Activated CD4-positive, alpha-beta memory T cell treated with anti-CD3 and anti-CD28 coated beads for 36 hours (primary cell): ENCODE measurements at places on chromosomes 7 and 10. TPM values are rescaled to one million over a fixed set of nuclear protein-coding genes. Genes with fewer than 3 reads are reported as not detected.

DNA sequence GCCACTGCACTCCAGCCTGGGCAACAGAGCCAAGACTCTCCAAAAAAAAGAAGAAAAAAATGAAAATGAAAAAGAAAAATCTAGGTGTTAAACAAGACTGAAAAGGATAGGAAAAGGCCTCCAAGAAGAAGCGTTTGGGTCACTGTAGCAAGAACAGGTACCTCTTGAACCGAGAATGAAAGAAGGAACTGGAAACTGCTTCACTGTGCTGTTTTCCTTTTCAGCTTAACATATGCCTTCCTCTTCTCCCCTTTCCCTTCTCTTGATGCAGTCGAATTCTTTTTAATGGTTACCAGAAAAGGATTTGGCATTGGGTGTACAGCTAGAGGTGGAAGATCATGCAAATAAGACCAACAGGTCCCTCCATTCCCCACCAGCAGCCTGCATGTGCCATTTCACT lies 28.1 kb downstream of the LRRC4 start:
- H3K36me3 ChIP-seq = peaks cover 29% of the 10 kb centered on the region
- peaks cover 25% of the 10 kb centered on the region for H3K4me1 ChIP-seq
- peak overlapping the region; percentile 30 for H3K27ac ChIP-seq

GRCh38 chr10:44118500-44118899 lies 266.4 kb downstream of the CXCL12 start:
- DNase-seq = no peak
- no peaks in the 10 kb centered on the region for H3K4me1 ChIP-seq
- H3K36me3 ChIP-seq = no peaks in the 10 kb centered on the region
- no peak overlapping the region for H3K27ac ChIP-seq
- H3K4me3 ChIP-seq = no peak overlapping the region

- peaks cover 44% of the 10 kb centered on the region for H3K36me3 ChIP-seq
- H3K27me3 ChIP-seq = no peaks in the 10 kb centered on the region
- no peak overlapping the region for H3K27ac ChIP-seq
- no peak overlapping the region for H3K4me3 ChIP-seq
- peak; percentile 38 for DNase-seq
- H3K4me1 ChIP-seq = peaks cover 11% of the 10 kb centered on the region
Measured at GRCh38 chr10:133292919-133293809, 15.5 kb downstream of the TUBGCP2 start.

- H3K36me3 ChIP-seq = no peaks in the 10 kb centered on the region
- no peaks in the 10 kb centered on the region for H3K27me3 ChIP-seq
- H3K4me3 ChIP-seq = no peak overlapping the region
- H3K4me1 ChIP-seq = peaks cover 30% of the 10 kb centered on the region
- no peak for DNase-seq
- no peak overlapping the region for H3K27ac ChIP-seq
Measured at GRCh38 chr10:12629767-12630165, 280.4 kb downstream of the CAMK1D start.

DNA sequence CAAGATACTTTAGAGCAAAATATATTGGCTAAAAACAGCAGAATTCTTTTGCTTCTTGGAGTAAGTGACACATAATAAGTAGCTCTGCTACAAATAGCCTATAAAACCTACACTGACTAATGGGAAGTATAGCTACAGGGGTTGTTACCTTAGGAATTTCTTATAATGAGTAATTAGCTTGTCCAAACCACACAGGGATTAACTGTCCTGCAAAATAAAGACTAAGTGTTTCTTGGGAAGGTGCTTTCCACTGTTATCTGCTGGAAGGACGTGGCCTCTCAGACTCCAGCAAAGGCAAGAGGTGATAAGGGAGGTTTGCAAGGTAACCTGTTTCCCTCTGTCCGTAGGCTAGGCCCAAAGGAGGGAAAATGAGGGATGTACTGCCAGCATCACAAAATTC lies 302.4 kb downstream of the DOCK4 start:
- no peaks in the 10 kb centered on the region for H3K4me1 ChIP-seq
- H3K27me3 ChIP-seq = peaks cover 1% of the 10 kb centered on the region
- no peaks in the 10 kb centered on the region for H3K36me3 ChIP-seq
- H3K4me3 ChIP-seq = no peak overlapping the region
- DNase-seq = no peak

DNA sequence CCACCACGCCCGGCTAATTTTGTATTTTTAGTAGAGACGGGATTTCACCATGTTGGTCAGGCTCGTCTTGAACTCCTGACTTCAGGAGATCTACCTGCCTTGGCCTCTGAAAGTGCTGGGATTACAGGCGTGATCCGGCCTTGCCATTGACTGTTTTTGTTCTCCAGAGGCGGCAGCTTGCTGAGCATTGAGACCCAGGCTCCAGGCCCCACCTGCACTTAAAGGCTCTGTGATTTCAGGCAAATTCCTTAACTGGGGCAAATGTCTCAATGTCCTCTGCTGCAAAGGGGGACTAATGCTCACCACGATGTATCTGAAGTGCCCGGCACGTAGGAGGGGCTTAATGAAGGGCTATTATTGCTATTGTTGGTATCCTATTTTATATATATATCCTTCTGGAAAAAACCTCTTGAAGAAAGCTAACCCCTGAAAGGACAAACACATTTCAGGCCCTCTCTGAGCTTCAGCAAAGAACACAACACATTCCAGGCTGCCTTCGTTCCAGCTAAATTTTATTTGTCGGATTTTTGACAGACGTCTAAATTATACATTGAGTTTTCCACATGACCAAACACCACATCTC lies 29.0 kb downstream of the TRIM8 start:
- DNase-seq = no peak
- no peak overlapping the region for H3K27ac ChIP-seq
- no peaks in the 10 kb centered on the region for H3K27me3 ChIP-seq
- H3K4me1 ChIP-seq = peaks cover 34% of the 10 kb centered on the region
- H3K4me3 ChIP-seq = peak overlapping the region; percentile 64

- no peak for DNase-seq
- H3K36me3 ChIP-seq = no peaks in the 10 kb centered on the region
- no peak overlapping the region for H3K4me3 ChIP-seq
- H3K27ac ChIP-seq = no peak overlapping the region
Measured at GRCh38 chr7:71350680-71351079, 218.7 kb downstream of the GALNT17 start.

DNA sequence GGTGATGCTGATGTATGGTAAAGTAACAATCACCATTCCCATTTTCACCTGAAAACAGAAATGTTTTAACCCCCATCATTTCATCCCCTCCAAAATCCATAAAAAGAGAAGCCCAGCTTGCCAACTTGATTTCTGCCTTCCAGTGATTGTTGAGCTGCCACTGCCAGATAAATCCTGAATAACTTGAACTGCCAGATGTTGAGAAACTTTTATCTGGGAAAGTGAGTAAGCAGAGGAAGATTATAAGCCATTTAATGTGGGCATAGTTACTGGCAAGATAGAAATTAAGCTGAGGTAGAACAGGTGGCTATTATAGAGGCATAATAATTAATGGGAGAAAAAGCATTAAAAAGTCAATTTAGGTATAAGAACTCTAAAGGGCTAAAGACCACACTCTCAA lies 534.1 kb downstream of the ANKRD7 start:
- no peak for DNase-seq
- H3K27me3 ChIP-seq = no peaks in the 10 kb centered on the region
- H3K4me1 ChIP-seq = no peaks in the 10 kb centered on the region
- no peak overlapping the region for H3K4me3 ChIP-seq
- H3K36me3 ChIP-seq = no peaks in the 10 kb centered on the region

GRCh38 chr10:123470336-123470921 lies 195.7 kb upstream of the GPR26 start:
- no peak overlapping the region for H3K4me3 ChIP-seq
- no peaks in the 10 kb centered on the region for H3K4me1 ChIP-seq
- H3K27me3 ChIP-seq = peaks cover 1% of the 10 kb centered on the region
- no peaks in the 10 kb centered on the region for H3K36me3 ChIP-seq
- H3K27ac ChIP-seq = no peak overlapping the region

GRCh38 chr7:140640060-140640637 lies 464 bp downstream of the DENND2A start:
- peak; percentile 21 for DNase-seq
- H3K27ac ChIP-seq = no peak overlapping the region
- H3K36me3 ChIP-seq = no peaks in the 10 kb centered on the region
- peaks cover 50% of the 10 kb centered on the region for H3K27me3 ChIP-seq
- peaks cover 10% of the 10 kb centered on the region for H3K4me1 ChIP-seq

GRCh38 chr7:17617380-17617779 lies 318.9 kb downstream of the AHR start:
- H3K27ac ChIP-seq = no peak overlapping the region
- H3K36me3 ChIP-seq = no peaks in the 10 kb centered on the region
- H3K4me3 ChIP-seq = no peak overlapping the region
- H3K27me3 ChIP-seq = no peaks in the 10 kb centered on the region
- no peak for DNase-seq
- H3K4me1 ChIP-seq = no peaks in the 10 kb centered on the region

Gene MYPN
- 0.05 TPM for total RNA-seq

Gene MYO1G
- 436 TPM for total RNA-seq
